ENCODE measurements at places on chromosomes 5 and 9. TPM values are rescaled to one million over a fixed set of nuclear protein-coding genes. Genes with fewer than 3 reads are reported as not detected.

Gene NPR2
- 29.4 TPM for polyA plus RNA-seq

Gene IFNA13
- polyA plus RNA-seq: not detected

Gene GABRP
- polyA plus RNA-seq: 2.4 TPM

Gene LMBRD2
- polyA plus RNA-seq: 13.9 TPM

Gene NR6A1
- 1.6 TPM for polyA plus RNA-seq

Gene SPATA31C1
- 0.55 TPM for polyA plus RNA-seq

DNA sequence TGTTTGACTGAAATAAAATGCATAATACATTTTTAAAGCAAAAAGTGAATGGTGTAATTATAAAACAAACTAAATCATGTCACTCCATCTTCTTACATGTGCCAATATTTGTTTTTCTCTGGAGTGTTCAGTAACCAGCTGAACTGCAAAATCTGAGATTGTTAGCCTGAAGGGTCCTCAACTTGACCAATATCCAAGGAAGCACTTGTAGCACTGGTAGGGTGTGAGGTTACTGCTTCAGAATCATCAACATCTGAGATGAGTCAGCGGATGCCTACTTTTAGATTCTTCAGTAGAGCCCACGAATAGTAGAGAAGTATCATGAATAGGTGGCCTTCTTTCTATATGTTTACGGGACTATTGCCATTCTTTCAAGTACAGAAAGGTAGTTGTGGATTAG, 226.7 kb downstream of the TLE4 start:
- no peak for DNase-seq

GRCh38 chr5:10064546-10065195, 185.0 kb downstream of the ATPSCKMT start:
- no peak for DNase-seq

DNA sequence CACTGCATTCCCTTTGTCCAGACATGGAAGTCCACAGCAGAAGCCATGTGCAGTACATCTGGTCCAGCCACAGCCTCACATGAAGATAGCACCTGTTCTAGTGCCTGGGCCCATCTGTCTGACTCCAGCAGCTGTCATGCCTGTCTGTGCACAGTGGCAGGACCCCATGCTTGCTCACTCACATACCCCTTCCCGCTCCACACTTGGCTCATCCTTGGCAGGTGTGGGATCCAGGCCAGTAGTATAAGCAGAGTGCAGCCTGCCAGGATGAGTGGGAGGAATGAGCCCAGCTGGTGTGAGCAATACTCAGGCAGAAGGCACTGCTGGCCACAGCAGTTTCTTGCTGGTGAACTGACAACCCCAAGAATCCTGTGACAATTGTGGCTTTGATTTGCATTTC, 168.0 kb downstream of the PRDM9 start:
- no peak for DNase-seq

Gene ZNF883
- polyA plus RNA-seq: 10.4 TPM
